Femur (tissue), 1 donor: ENCODE measurements at places on chromosomes 1 and 21.

DNA sequence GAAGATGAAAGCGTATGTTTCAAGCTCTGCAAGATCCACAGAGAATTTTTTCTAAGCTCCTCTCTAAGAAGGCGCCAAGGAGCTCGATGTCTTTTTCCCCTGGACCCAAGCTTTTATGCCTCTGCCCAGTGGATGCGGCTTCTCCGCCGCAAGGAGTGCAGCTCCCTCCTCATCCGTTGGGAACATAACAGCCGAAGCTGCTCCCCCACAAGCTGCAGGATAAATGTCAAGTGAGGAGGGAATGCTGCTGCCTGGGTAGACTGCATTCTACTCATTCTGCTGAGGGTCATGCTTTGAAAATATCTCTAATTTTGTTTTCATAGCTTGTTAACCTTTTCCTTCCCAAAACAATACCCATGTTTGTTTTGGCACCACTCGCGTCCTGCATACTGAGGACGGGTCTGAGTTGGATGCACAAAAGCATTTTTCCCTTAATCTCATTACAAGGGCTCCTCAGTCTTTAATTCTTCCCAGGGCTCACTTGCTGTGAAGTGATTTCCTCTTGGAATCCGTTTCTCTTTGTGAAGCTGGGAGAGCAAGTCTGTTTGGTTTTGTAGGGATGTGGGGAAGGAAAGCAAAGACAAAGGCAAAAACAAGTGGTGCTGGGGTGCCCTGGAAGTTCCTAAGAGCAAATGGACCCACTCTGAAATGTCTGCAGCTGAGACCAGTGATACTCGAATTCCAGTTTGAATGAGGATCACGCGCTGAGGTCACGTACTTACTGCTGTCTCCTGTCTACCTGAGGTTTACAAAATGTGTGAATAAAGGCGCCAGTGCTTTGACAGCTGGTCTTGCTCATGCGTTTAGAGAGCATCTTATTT, 134.0 kb upstream of the IRF2BP2 start:
- peak; percentile 72 for DNase-seq

GRCh38 chr1:69711190-69711930, 143.6 kb downstream of the LRRC7 start:
- no peak for DNase-seq

DNA sequence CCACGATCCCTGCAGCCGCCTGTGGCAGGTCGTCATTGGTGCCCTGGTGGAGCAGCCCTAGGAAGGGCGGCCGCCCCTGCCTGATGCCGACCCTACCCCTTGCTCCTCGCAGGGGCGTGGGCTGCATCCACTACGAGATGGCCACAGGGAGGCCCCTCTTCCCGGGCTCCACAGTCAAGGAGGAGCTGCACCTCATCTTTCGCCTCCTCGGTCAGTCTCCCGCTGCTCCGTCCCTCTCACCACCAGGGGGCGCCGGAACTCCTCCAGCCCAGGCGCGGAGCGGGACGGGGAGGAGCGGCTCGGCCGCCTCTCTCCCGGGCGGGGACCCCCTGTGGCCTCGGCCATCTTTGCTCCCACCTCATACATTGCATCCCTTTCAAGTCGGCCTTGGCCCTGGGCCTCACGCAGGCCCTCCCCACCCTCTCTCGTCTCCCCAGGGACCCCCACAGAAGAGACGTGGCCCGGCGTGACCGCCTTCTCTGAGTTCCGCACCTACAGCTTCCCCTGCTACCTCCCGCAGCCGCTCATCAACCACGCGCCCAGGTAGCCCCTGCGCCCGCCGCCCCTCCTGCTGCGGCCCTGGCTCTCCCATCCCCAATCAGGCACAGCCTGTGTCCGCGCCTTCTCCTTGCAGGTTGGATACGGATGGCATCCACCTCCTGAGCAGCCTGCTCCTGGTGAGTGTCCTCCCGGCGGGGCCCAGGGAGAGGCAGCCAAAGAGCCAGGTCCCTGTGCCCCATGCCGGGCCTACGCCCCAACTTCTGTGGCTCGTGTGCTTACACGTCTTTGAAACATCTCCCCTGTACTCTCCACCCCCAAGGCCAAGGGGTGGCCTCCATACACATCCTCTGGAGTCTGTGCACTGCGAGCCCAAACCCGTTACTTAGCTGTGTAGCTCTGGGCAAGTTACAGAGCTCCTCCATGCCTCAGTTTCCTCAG, 24.7 kb downstream of the CDK18 start:
- peak; percentile 86 for DNase-seq

DNA sequence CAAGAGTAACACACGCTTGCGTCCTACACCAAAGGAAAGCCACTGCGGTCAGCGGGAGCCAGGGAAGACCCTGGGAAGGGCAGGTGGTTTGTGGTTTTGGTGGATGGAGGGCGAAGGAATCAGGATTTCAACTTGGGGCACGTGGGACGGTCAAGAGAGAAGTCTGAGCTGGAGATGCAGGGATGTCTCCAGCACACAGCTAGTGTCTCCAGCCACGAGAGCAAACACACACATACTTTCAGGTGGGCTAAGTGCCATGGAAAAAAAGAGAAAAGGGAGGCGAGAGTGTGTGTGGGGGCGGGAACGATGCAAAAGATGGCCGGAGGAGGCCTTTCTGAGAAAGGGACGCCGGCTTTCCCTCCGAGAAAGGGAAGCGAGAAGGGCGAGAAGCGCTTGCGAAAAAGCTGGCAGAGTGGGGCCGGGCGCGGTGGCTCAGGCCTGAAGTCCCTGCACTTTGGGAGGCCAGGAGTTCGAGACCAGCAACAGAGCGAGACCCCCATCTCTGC, 1.4 kb upstream of the SRRM1 start:
- DNase-seq, result peak; percentile 69

DNA sequence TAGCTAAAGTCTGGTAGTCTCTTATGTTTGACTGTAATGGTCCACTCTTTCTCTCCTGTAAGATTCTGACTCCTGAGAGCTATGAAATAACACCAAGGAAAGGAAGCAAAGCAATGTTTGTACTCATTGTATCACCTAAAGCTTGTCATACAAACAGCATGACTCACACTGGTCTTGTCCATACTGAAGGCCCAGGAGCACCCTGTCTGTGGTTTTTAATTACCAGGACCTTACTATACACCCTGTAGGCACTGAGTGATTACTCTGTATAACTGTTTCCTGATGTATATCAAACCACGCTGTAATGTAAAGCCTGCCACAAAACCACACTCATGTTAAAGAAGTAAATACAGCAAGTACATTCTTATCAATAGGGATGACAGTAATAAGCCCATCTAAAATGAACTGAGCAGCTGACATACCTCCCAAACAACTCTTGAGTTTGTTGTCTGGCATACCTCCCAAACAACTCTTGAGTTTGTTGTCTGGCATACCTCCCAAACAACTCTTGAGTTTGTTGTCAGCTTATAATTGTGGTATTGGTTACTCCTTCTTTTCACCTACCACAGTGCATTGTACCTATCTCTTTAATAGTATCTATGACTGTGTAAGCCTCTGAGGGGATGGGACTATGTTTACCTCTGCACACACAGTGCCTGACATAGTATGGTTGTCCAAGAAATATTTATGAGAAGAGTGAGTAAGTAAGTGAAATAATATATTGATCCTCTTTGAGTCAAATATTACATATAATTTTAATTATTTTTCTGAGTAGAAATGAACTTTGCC, 11.6 kb upstream of the TNFSF18 start:
- DNase-seq, result no peak

DNA sequence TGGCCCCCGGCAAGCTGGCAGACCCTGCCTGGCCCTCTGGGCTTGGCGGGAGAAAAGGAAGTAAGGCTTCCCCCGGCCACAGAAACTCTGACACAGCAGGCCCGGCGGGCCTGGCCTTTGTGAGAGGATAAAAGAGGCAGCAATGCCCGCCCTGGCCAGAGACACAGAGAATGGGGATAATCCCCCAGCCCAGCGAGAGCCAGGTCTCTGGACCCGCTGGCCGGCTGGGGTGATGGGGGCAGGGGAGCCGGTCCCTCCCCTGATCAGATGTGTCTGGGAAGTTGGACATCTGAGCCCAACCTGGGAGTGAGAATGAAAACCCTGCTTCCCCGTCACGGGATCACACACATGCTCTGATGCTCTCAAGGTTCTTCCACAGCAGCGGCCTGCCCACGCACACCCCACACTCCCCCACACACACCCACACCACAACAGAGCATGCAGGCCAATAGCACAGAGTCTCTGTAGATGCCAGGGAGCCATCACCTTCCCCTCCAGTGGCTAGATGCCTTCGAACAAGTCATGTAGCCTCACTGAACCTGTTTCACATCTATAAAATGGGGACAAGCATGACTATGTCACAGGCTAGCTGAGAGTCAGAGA, 4.2 kb downstream of the RSPO1 start:
- no peak for DNase-seq

DNA sequence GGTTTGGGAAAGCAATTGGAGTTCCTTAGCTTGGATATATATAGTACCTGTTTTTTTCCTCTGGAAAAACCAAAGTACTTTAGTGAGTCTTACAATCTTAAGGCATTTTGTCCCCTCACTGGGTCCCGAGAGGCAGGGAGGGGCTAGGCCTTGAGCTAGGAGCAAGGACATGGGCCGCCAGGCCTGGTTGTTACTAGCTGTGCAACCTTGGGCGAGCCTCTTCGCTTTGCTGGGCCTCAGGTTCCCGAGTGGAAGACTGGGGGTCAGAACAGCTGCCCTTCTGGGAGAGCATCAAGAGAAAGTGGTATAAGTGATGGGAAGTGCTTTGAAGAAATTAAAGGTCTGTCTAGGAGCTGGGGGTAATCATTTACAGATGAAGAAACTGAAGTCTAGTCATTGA, 553.2 kb downstream of the KIF26B start:
- no peak for DNase-seq

- DNase-seq, result no peak
These were observed 352.4 kb downstream of the NTNG1 start for GRCh38 chr1:107493111-107493716.

DNA sequence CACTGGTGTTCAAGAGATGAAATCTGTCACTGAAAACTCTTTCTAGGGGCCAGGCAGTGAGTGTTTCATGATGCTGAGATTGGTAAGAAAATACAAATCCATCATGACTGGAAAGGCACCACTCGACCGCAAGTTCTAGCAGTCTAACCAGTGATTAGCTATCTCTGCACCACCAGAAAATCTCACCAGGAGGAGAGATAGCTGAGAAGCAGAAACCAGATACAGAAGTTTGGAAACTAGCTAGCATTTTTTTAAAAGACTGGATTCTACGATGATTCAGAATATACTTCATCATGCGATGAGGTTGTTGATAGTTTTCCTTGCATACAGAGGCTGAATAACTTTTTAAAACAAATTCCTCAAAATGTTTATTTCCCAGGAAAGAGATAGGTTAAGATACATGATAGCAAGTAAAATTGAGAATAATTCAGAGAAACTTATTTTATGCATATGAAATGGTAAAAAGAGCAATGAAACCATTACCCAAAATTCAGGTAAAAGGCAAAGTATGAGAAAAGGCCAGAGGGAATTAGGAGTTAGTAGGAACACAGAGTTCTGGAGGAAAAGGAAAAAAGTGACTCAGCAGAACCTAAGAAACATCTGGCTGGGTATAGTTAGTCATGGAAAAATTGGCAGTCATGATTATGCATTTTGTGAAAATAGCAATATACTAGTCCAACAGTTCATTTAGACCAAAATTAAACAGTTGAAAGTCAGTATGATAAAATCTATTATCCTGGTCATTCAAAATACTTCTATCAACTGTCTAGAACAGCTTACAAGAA, 3.3 kb upstream of the F3 start:
- no peak for DNase-seq

- DNase-seq, result no peak
These were observed 91.1 kb upstream of the ZBTB18 start for GRCh38 chr1:243959998-243960397.

GRCh38 chr1:55049914-55050278, 10.5 kb downstream of the PCSK9 start:
- DNase-seq, result peak; percentile 75

DNA sequence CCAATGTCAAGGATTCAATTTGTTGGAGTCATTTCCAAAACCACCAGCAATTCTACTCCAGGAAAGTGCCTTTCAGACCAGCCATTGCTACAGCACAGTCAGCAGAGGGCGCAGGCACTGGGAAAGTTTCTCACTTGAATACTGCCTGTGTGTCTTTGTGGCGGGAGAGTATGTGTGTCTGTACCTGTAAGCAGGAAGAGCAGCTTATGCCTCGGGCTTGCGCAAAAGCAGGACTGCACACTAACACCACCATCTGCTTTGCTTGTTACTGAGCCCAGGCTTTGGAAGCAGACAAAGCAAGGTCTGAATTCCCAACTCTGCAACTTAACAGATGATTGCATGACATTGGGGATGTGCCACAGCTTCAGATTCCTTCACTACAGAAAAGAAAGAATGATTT, 7.0 kb upstream of the CTSE start:
- peak; percentile 81 for DNase-seq

- DNase-seq, result no peak
These were observed 9.9 kb downstream of the TRIM67 start for GRCh38 chr1:231171623-231172197.

DNA sequence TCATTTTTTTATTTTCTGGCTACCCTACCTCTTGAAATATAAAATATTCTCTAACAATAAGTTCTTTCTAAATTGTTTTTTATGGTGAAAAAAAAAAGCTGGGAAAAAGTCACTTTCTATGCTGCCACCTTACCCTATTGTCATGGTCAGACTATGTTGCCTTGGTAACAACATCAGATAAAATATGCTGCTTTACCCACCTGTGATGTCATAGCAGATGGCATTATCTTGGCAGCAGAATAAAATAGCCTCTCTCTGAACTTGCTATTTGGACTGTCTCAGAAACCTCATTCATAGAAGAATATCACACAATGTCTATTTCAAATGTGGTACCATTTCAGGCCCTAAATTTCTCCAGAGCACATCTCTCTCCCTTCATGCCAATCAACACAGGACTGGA, 69.6 kb upstream of the SGIP1 start:
- DNase-seq, result no peak

DNA sequence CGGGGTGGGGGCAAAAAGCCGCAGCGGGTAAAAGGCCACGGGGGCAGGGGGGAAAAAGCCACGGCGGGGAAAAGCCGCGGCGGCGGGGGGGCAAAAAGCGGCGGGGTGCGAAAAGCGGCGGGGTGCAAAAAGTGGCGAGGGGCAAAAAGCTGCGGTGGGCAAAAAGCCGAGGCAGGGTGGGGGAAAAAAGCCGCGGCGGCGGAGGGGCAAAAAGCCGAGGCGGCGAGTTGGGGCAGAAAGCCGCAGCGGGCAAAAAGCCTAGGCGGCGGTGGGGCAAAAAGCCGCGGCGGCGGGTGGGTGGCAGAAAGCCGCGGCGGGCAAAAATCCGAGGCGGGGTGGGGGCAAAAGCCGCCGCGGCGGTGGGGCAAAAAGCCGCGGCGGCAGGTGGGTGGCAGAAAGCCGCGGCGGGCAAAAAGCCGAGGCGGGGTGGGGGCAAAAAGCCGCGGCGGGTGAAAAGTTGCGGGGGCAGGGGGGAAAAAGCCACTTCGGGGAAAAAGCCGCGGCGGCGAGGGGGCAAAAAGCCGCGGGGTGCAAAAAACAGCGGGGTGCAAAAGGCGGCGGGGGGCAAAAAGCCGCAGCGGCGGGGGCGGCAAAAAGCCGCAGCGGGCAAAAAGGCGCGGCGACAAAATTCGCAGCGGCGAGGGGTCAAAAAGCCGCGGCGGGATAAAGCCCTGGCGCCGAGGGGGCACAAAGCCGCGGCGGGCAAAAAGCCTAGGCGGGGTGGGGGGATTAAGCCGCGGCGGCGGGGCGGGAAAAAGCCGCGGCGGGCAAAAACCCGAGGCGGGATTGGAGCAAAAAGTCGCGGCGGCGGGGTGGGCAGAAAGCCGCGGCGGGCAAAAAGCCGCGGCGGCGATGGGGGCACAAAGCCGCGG, 3901.2 kb downstream of the SRGAP2C start:
- no peak for DNase-seq
